NCI-H82 (cell line): ENCODE measurements at places on chromosomes 16 and 17.

GRCh38 chr17:59876107-59876506 lies 16.6 kb downstream of the TUBD1 start:
- DNase-seq, result no peak

DNA sequence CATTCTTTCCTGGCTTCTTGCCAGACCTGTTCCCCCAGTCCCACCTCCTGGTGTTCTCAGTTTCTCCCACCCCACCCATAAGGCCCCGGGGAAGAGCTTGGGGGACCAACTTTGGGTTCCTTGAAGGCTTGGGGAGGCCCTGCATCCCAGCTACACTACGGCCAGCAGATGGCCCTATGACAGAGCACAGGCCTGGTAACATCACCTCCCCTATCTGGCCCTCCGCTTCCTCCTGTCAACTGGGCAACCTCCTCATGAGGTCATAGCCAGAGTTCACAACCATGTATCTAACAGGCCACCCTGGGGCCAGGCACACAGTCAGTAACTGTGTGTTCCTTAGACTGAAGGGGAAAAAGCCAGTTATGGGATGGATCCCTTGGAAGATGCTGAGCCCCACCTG lies 31.4 kb downstream of the MYO15A start:
- no peak for DNase-seq

DNA sequence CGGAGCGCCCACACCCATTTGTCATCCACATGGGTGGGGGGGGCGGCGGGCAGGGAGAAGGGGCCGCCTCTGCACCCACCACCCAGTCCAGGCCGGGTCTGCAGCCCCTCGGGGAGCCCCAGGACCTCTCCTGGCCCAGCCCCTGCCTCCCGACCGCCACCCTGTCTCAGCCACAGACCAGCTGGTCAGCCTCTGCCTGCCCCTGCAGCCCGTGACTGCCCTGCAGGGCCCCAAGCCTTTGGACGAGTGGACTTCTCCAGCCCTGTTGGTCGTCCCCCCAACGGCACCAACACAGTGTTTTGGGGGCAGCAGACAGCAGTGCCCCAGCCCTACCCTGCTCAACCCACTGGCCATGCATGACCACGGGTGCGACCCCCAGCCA lies 1.2 kb downstream of the PRR35 start:
- DNase-seq, result no peak

DNA sequence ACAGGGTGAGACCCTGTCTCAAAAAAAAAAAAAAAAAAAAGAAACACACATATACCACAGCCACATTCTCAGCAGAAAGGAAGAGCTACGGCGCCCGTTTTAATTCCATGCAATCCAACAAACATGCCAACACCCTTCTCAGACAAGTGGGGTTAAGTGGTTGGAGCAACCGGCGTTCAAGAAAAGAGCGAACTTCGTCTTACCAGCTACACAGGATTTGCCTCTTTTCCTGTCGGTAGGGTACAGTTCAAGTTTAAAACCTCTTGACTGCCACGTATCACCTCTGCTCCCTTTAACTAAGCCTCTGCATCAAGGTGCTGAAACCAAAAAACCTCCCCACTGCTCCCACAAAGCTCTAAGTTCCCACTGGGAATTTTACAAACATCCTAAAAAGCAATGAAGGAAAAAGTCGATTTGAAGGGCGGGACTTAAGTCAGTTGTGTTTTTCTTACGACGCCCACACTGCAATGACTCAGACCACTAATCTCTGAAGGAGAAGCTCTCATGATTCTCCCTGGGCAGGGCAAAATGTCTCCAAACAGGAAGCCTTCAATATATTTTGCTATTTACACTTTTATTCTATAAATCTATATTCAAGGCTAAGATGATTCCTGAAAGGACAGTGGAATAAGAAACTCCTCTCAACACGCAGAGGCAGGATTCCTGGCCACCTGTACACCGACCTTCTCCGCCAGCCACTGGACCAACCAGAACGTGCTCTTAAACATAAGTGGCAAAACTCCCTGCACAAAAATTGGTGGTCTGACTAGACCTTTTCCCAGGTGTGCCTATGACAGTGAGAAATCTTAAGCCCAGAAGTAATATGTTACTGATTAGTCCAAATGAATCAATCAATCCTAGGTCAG lies 18.8 kb downstream of the SRP68 start:
- DNase-seq, result no peak

- no peak for DNase-seq
These were observed 903.9 kb downstream of the CDH11 start for GRCh38 chr16:64217789-64218535.

DNA sequence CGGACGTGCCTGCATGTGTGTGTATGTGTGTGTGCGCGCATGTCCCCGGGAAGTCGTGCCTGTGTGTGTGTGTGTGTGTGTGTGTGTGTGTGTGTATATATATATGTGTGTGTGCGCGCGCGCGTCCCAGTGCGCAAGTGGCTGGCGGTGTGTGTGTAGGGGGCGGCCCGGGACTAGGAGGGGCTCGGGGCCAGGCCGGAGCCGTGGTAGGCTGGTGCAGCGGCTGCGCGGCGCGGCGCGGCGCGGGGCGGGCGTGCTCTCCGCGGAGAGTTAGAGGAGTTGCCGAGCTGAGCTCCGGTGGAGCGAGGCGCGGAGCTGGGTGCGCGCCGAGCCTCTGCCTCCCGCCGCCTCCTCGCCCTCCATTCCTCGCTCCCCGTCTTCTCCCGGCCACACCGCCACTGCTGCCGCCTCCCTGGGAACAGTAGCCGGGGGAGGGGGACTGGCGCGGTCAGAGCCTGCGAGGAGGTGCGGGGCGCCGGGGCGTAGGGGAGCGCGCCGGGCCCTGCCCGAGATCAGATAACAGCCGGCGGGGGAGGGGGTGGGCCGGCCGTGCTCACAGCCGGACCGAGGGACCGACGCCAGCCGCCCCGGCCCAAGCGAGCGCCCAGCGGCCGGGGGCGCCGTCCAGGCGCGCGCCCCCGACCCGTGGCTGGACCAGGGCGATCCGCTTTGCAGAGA lies at the start of gene KCNJ12:
KCNJ12 (plus strand) TSS at position 277 of the 678 bp plus-strand sequence. CDS start 38,986 bp downstream, outside the sequence.
- no peak for DNase-seq

DNA sequence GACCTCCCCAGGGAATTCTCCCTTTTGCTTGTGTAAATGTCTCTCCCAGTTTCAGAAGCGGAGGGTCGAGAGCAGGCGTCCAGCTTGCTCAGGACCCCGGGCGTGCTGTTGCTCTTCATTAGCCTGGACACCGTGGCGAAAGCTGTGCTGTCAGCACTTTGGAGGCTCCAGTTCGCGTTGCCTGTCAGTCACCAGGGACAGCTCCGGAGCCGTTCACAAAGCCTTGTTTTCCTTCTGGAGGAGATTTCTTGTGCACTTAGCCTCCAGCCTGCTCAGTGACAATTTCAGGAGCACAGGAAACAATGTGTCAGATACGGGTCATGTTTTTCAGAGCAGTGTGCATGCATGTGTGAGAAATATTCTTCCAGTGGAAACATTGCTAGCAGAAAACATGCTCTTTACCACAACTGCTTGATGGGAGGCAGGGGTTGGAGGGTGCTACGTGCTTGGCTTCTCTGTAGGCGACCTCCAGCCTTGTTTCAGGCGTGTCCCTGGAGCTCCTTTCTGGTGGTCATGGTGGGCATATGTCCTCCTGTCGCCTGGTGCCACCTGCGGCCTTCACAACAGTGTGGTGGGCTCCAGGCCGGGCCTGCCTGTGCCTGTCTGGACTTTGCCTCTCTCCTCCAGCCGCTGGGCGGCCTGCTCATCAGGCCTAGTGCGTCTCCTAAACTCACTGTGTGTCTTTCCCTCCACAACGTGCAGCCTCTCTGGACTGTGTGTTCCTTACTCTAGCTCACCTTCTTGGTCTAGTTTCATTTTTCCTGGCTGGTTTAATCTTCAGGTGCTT lies 29.0 kb downstream of the ZNF750 start:
- no peak for DNase-seq

GRCh38 chr16:77214411-77215138 lies 15.4 kb downstream of the SYCE1L start:
- no peak for DNase-seq

DNA sequence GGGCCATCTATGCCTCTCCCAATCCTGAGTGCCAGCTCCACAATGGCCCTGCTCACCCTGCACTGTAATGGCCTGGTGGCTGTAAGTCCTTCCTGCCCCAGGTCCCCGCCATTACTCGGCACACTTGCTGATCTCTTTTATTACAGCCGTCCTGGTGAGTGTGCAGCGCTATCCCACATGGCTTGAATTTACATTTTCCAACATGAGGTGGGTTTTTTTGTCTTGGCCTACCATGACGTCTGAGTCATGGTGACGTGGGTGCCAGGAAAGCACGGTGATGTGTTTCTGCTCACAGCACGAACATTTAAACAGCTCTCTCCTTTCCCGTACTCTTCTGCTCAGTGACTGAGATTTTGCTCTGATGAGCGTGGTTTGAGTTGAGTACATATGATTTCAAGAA lies 55.2 kb upstream of the FOXF1 start:
- no peak for DNase-seq

GRCh38 chr17:58402679-58403078 lies 14.7 kb downstream of the RNF43 start:
- DNase-seq, result no peak

DNA sequence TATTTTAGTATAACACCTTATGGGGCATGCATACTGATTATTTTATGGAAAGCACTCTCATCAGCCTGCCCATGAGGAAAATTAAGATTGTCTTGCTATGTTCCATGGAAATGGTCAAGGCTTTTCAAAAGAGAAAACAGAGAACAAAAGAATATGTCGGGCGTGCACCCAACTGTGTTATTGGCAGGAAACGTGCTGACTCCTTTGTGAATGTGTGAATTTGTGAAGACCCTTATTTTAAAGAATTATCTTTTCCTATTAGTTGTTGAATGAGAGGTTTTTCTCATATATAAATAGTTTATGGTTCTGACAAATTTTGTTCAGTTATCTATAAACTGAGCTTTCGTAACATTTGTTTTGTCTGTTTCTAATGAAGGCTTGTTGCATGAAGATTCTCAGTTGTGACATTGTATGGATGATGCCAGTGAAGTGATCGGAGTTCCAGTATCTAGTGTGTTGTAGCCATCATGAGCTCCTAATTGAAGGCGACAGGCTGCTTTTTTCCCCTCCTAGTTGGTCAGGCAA lies 180.0 kb downstream of the BCAS3 start:
- DNase-seq, result no peak

GRCh38 chr17:37746617-37747016 lies 1.8 kb upstream of the HNF1B start:
- DNase-seq, result no peak

DNA sequence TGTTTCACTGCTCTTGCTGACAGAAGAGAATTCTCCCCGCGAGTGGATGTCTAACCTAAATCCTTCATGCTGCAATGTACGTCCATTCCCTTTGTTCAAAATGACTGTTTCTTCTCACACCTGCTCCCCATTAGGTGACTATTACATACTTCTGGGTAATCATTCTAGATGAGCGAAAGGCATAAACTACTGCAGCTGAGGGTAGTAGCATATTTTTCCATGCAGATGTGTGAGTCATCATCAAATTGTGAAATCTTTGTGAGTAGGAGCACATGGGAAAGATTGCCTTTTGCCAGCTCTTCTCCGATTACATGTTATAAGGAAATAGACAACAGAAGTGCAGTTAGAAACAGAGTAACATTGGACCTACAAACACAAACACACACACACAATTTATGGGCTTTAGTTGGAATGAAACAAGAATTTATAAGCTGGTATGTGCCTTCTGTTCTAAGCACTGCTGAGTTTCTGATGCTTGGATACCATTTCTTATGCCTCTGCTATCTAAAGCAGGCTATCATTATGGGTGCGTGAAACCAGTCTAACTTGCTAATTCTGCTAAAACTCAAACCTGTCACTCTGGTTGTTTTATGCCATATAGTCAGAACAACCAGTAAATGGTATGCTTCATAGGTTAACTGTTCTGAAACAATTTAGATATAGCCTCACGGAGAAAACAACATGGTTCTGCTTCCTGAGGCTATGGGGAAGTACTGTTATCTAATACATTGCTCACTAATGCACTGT lies 346.9 kb upstream of the PSMD7 start:
- no peak for DNase-seq

GRCh38 chr17:9228408-9229159 lies 207.3 kb downstream of the NTN1 start:
- DNase-seq, result no peak
